ENCODE measurements at places on chromosomes 11 and 22.
A peak's percentile ranks its signal among the peaks of the same experiment; 100 is the strongest.

GRCh38 chr22:30308518-30309230, 18.1 kb downstream of the TBC1D10A start:
- peak; percentile 46 for DNase-seq

DNA sequence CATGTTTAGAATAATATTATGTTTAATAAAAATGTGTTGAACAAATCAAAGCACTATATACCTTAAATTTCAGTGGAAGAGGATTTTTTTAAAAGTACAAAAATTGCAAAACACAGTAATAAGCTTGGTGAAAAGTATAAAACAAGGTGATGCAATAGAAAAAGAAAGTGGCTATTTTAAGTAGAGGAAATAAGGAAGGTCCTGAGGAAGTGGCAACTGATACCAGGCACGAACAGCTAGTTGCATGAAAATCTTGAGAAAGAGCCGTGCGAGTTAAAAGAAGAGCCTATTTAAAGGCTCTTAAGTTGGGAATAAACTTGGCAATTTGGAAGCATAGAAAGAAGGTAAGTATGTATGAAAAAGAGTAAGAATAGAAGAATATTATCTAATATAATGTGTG, 1679.3 kb downstream of the LRRC4C start:
- DNase-seq, result no peak

DNA sequence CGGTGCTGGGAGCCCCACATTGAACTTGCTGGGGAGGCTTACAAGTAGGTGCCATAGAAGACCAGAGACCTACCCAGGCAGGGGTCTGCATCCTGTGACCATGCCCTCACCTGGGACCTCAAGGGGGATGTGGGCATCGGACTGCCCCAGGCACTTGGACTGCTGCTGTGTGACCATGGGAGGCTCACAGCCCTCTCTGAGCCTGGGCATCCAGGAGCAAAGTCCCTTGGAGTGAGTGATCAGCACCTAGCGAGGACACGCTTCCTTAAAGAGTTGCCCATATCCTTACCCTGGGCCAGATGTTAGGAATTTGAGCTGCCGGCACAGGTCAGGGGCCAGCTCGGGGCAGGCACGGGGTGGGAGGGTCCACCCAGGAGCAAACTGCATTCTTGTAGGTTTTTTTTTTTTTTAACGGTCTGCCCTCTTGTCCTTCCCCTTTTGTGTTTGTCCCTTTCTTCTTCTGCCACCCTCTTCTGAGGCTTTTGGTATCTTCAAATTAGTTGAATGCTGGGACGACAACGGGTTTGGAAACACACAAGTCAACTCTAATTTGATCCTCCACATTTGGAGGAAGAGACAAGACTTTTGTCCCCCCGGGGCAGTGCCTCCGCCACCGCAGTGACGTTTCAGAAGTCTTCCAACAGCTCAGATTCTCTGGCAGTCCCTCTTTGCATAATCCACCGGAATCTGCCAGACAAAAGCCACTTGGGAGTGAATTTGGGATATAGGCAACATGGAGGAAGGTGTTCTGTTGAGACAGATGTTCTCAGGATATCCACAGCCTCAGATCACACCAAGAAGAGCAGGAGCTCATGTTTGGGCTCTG, 46.1 kb upstream of the LINC01488 start:
- no peak for DNase-seq

DNA sequence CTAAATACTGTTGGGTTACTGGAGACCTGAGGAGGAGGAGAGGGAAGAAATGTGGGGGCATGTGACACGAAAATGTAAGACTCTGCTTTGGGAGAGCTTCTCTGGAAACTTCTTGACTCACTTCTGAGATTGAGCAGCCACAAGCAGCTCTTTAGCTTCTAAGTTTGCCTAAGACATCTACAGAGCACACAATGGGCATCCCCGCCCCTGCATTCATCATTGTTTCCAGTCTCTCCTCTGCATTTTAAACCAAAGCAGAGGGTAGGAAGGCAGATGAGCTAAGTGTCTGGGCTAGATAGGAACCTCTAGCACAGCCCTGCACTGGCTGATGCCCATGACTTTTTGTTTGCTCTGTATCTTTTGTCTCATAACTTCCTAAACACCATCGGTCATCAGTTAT, 2.1 kb upstream of the OR52D1 start:
- no peak for DNase-seq

DNA sequence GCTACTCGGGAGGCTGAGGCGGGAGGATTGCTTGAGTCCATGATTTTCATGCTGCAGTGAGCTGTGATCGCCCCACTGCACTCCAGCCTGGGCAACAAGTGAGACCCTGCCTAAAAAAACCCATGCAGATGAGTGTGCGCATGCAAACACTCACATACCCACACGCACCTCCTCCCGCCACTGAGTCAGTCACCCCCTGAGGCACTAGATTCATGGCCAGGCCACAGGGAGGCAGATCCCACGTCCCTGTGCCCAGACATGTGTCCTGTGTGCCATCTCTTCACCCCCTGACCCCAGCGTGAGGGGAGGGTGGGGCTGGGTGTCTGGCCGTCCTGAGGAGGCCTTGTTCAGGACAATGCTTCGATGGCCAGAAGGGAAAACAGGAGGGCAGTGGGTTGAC, 15.5 kb downstream of the RELT start:
- DNase-seq, result no peak

- DNase-seq, result no peak
Observed at GRCh38 chr11:111944139-111944538, 7.0 kb downstream of the DIXDC1 start.

GRCh38 chr11:96815236-96815635, 425.4 kb downstream of the JRKL start:
- no peak for DNase-seq

DNA sequence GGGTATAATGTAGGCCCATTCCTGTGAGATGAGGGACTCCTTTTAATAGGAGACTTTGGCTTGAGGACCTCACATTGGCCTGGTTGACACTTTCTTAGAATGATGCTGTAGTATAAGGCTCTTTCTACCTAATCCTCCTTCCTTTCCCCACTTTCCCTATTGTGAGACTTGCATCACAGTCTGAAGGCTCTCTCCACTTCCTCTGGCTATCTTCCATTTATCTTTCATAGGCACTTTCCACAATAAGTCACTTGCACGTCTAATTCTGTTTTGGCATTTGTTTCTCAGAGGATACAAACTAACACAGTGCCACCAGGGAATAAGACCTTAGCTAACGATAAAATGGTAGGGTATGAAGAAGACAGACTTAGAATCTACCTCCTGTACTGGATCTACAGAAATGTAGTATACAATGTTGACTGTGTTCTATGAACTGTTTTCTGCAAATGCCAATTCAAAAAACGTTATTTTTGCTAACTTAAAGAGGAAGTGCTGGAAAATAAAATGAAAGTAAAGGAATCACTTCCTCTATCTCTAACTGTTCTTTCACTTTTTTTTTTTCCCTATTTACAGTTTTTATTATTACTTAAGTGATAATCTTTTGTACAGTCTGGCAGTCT, 17.9 kb upstream of the PDE3B start:
- DNase-seq, result peak; percentile 16

- DNase-seq, result no peak
Observed at GRCh38 chr11:96307776-96308140, 35.2 kb downstream of the MAML2 start.

- no peak for DNase-seq
Observed at GRCh38 chr22:21970800-21971617, 11.6 kb downstream of the TOP3B start.

DNA sequence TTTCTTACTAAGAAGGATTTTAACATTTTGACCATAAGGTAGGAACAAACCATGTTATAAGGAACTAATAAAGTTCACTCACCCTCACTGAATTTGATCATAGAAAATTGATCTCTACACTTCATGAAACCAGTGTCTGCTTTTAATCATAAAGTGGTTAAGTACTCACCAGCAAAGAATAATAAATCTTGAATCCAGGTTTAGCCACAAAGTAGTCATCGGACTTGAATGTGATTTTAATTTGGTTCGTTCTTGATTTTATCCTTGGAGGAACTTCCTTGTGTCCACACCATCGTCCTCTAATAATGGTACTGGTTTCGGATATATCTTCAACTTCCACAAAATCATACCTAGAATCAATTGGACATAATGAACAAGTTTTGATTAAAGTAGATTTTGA, 40.5 kb upstream of the DDI1 start:
- no peak for DNase-seq

- no peak for DNase-seq
Observed at GRCh38 chr22:44338906-44339305, 26.2 kb upstream of the SHISAL1 start.
